ENCODE measurements at places on chromosomes 7 and 10. TPM values are rescaled to one million over a fixed set of nuclear protein-coding genes. Genes with fewer than 3 reads are reported as not detected.

ZNF503 gene
- 5.8 TPM for polyA plus RNA-seq

CALCR gene
- not detected for polyA plus RNA-seq

PIP gene
- not detected for polyA plus RNA-seq

DNA sequence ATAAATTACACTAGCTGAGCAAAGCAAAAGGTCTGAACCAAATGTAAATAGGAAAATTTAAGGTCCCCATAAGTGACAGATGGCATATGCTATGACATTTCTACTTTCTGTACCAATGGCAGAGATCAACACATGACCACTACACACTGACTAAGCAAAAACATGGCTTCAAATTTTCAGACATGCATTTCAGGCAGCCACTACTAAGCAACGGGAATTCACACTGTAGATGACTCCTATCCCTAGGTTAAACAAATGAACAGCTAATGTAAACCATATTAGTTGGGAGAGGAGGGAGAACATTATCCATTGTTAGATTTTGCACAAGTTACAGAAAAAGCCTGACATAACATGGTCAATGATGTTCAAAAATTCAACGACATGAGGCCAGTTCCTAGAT lies 11.4 kb upstream of the KIF20B start:
- peak; percentile 27 for DNase-seq
- no peaks in the 10 kb centered on the region for H3K36me3 ChIP-seq
- no peaks in the 10 kb centered on the region for H3K27me3 ChIP-seq
- no peaks in the 10 kb centered on the region for H3K4me1 ChIP-seq

DNA sequence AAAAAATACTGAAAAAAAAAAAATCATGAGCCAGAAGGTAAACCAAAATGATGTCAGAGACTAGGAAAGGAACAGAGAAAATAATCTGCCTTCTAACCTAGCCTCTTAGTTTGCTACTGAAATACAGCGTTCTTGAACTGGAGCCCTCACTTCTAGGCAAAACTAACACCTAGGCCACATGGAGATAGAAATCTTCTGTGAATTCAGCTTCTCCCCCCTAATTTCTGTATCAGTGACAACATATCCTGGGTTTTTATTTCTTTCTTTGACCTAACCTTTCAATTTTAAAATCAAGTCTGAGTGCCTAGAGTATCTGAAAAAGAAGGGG lies 100.1 kb upstream of the GLCCI1 start:
- no peaks in the 10 kb centered on the region for H3K27me3 ChIP-seq
- no peaks in the 10 kb centered on the region for H3K36me3 ChIP-seq
- H3K4me3 ChIP-seq, result no peak overlapping the region
- DNase-seq, result no peak

HILPDA gene
- polyA plus RNA-seq, result 35.6 TPM

DNA sequence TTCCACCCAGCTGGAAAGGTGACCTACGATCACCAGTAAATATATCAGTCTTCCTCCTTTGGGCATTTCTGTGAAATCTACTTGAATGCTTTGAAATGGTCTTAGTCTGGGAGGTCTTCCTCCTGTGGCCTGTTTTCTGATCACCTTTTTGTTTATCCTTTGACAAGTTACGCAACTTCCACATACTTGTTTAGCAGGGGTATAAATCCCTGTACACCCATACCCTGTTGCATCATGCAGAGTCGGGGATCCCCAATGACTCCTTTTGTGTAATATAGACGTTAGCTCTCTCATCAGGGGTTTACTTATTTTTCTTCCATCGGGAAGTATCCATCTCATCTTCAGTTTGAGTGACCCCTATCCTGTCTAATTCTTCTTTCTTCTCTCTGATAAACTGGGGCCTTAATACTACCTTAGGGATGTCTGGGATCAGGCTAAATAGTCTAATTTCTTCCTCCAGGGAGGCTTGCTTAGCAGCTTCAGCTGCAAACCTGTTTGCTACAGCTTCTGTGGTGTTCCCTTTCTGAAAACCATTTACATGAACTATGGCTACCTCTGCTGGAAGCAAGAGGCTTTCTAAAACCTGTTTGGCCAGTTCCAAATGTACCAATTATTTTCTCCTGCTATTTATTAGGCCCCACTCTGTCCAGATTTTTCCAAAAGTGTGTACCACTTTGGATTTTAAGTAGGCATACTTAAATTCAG lies 25.8 kb downstream of the MAPK8 start:
- no peak for DNase-seq
- H3K27ac ChIP-seq, result no peak overlapping the region
- 0 out of 2 replicates have a peak, but pooled peaks cover 2% of the 10 kb centered on the region for H3K4me1 ChIP-seq
- H3K27me3 ChIP-seq, result no peaks in the 10 kb centered on the region
- H3K36me3 ChIP-seq, result peaks cover 12% of the 10 kb centered on the region
- no peak overlapping the region for H3K4me3 ChIP-seq

GRCh38 chr10:13725594-13725993 lies 138.8 kb downstream of the PRPF18 start:
- no peak overlapping the region for H3K27ac ChIP-seq
- DNase-seq, result no peak
- peaks cover 1% of the 10 kb centered on the region for H3K36me3 ChIP-seq
- no peak overlapping the region for H3K4me3 ChIP-seq
- no peaks in the 10 kb centered on the region for H3K27me3 ChIP-seq

- peaks cover 9% of the 10 kb centered on the region for H3K4me1 ChIP-seq
- H3K4me3 ChIP-seq, result no peak overlapping the region
- no peaks in the 10 kb centered on the region for H3K27me3 ChIP-seq
- no peak for DNase-seq
These were observed 12.2 kb downstream of the DGKI start for GRCh38 chr7:137834552-137834951.
